ENCODE measurements at places on chromosomes 1 and 21.

- no peak for DNase-seq
These were observed 26.0 kb downstream of the PTP4A2 start for GRCh38 chr1:31911994-31912780.

GRCh38 chr1:87122243-87122642 is 206.4 kb upstream of the LMO4 start:
- no peak for DNase-seq

DNA sequence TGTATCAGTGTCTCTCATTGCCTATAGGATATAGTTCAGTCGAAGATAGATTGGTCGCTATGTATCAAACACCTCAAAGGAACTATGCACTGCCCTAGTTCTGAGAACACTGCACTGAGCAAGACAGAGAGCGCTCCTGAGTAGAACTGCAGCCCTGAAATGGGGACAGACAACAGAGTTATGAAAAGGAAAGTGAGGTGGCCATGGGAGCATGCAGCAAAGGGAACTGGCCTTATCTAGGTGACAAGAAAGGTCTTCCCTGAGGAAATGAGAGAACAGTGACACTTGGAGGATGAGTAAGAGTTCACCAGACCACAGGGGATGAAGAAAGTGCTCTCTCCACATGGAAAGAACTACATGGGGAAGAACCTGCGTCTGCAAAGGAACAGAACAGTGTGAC is 7.5 kb upstream of the G0S2 start:
- DNase-seq = no peak

DNA sequence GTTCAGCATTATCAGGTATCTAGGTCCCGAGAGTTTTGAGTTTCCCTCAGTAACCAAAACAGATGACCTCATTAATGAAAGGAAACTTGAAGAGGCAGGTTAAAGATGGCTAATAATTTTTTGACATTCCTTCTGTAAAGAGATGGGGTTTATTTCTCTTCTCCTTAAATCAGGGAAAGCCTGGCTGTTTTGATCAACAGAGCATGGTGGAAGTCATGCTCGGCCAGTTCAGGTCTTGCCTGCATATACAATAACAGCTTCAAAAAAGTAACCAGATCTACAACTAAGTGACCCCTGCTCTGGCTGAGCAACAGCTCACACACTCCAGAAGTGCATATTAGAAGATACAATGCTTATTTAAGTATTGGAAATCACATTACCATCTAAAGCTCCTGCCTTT is 36.6 kb upstream of the POU2F1 start:
- no peak for DNase-seq

DNA sequence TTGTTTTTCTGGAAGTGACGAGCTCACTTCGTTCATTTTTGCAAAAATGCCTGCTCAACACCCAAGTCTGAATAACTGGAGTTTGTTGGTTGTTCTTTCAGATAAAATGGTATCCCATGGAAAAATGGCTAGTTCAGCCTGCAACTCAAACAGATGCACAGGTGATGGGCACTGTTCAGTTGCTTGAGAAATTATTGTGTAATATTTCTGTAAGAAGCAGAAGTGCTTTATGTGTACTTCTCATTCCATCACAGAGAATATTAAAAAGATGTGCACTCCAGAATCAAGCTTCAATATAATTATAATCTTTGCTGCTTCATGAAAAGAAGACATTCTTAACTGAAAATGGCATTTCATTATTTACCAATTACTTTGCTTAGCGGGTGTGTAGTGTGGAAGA is 9.1 kb downstream of the SYT2 start:
- DNase-seq = no peak

GRCh38 chr1:23242414-23242813 is 25.1 kb upstream of the HTR1D start:
- DNase-seq = no peak

DNA sequence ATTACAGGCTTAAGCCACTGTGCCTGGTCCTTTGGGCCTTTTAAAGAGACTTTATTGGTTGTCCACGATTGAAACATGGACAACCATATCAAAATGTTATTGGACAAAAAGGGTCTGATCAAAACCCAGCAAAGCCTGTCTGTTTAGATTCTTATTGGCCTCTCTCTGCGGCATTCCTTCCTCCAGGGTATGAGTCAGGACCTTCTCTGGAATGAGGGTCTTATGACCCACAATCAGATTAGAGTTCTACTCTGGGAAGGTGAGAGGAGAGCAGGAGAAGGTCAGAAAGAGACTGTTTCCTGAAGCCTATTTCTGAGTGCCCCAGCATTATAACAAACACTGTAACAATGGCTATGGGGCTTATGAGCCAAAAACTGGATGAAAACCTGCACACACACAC is 7.9 kb downstream of the LURAP1 start:
- no peak for DNase-seq

- no peak for DNase-seq
These were observed 394.2 kb downstream of the VAV3 start for GRCh38 chr1:107570768-107571167.

- DNase-seq = no peak
These were observed 62.1 kb downstream of the SNX7 start for GRCh38 chr1:98723574-98723973.

- no peak for DNase-seq
These were observed 74.8 kb downstream of the ELAVL4 start for GRCh38 chr1:50183378-50184133.

GRCh38 chr1:43947874-43948437 is 1.2 kb downstream of the IPO13 start:
- no peak for DNase-seq

GRCh38 chr21:14975136-14975919 is 89.5 kb downstream of the NRIP1 start:
- DNase-seq = no peak

DNA sequence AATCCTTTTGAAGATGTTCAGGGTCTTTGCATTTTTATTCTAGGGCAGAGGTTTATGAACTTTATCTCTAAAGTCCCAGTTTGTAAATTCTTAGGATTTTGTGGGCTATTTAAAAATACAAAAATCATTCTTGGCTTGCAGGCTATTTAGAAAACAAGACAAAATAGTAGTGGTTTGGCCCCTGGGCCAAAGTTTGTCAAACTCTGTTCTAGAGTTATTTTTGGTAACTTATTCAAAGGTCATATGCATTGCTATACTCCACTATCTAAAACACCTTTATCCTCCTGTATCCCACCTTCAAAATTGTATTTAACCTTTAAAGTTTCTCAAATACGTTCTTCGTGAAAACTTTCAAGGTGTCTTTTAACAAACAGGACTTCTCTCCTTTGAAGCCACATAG is 75.5 kb upstream of the LRRC53 start:
- no peak for DNase-seq

GRCh38 chr1:121538943-121539575 is 354.3 kb downstream of the SRGAP2C start:
- no peak for DNase-seq

- DNase-seq = no peak
These were observed 36.0 kb downstream of the CNIH4 start for GRCh38 chr1:224392411-224393249.

- peak; percentile 50 for DNase-seq
These were observed 61.6 kb downstream of the PTGS2 start for GRCh38 chr1:186618401-186619170.

Measured in activated CD4-positive, alpha-beta T cell treated with anti-CD3 and anti-CD28 coated beads, Interleukin-2, amount 50 U/mL, for 48 hours (primary cell).